Sigmoid colon (tissue), 7 donors: ENCODE measurements at places on chromosomes 2 and 18.
A peak's percentile ranks its signal among the peaks of the same experiment; 100 is the strongest.

- DNase-seq: no peak
Measured at GRCh38 chr2:99771681-99772333, 282.0 kb upstream of the REV1 start.

DNA sequence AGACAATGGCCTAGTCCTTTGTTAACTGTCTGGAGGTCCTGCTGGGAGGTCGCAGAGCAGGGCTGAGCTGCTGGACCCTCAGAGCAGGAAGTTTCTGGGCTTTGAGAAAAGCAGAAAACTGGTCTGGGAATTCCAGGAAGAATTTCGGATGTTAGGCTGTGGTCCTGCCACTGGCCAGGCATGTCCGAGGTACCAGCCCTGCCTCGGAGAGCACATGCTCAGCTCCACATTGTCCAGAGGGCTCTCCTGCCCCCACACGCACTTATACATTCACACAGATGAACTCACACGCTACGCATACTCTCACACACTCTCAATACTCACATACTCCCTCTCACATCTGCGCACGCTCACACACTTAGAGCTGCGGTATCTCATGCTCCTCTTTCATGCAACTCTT lies 146.1 kb downstream of the NCK2 start:
- DNase-seq: no peak

- DNase-seq: no peak
Measured at GRCh38 chr2:160442603-160443002, 51.0 kb downstream of the RBMS1 start.

DNA sequence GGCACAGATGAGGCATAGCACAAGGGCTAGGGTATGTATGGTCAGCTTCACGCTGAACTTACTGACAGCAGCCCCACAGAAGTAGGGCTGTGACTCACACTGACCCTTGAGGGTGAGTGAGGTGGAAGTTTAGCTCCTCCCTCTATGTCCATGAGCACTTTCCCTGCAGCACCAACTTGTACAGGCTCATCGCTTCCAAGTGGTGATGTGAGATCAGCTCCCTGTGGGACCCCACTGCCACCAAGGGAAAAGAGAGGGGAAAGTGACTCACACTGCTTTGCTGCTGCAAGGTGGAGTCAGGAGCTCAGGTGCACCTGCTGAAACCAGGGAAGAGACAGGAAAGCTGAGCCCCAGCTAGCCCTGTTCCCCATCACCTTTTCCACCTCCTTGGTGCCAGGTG lies 91.5 kb downstream of the TEX51 start:
- DNase-seq: no peak

GRCh38 chr2:100240386-100240785 lies 81.9 kb downstream of the LONRF2 start:
- DNase-seq: no peak

DNA sequence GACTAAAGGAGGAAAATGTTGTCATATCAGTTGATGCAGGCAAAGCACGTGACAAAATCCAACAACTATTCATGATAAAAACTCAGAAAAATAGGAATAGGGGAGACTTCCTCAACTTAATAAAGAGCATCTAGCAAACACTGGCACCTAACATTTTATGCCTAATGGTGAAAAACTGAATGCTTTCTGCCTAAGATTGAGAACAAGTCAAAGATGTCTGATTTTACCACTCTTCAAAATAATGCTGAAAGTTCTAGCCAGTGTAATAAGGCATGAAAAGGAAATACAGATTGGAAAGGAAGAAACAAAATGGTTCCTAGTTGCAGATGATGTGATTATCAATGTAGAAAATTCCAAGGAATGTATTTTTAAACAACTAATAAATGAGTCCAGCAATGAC lies 58.4 kb downstream of the SMAD4 start:
- no peak for DNase-seq

DNA sequence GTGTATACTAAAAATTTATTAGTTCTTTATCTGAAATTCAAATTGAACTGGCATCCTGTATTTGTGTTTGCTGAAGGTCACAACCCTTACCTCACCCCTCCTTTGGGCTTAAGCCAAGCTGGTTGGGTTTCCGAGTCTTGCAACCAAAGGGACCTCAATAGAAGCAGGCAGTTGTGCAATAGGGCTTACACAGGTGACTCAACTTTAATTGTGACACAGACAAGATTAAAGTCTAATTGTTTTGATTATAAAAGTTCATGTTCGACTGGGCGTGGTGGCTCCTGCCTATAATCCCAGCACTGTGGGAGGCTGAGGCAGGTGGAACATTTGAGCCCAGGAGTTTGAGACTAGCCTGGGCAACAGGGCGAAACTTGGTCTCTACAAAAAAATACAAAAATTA lies 71.5 kb downstream of the RAB31 start:
- DNase-seq: no peak

DNA sequence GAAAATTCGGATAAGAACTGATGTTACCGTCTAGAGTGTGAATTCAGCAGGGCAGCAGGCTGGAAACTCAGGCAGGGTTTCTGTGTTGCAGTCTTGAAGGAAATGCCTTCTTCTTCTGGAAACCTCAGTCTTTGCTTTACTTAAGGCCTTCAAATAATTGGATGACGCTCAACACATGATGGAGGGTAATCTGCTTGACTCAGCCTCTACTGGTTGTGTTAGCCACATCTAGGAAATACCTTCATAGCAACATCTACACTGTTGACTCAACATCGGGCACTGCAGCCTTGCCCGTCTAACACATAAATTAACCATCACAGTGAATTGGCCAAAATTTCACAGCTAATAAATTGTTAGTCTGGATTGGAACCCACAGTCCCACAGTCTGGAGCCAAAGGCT lies 37.2 kb downstream of the YPEL5 start:
- peak; percentile 18 for DNase-seq

GRCh38 chr2:128423788-128424165 lies 105.1 kb upstream of the HS6ST1 start:
- no peak for DNase-seq

DNA sequence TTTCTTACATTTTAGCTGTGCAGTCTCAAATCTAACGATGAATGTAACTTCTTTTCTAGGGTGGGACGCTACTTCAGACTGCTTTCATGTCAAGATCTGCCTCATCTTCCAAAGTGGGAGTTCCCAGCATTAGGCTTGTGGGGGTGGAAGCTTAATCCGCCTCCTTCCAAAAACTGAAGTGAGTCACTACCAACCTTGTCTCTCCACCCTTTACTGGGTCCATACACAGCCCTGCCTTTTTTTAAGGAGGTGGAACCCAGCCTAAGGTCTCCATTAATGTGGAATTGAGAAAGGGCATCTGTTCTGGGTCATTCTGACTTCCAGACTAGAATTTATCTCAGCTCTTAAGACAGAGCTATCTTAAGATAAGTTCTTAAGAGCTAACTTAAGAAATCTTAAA lies 42.0 kb upstream of the NFE2L2 start:
- DNase-seq: no peak

DNA sequence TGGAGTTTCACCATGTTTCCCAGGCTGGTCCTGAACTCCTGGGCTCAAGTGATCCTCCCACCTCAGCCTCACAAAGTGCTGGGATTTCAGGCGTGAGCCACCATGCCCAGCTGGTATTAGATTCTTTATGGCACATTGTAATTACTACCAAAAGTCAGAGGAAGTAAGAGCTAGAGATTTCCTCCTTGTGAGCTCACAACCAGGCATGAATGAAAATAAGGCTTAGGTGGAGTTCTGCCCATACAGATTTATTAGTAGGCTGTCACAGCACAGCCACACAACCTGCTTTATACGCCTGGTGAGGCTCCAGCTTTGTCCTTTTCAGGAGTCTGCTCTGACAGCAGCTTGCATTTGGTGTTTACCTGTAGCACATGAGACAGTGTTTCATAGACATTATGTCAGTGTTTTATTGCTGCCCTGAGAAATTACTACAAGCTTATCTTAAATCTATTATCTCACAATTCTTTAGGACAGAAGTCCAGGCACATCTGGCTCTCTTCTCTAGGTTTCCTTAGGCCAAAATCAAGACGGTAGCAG lies 156.6 kb downstream of the TANC1 start:
- DNase-seq: no peak

DNA sequence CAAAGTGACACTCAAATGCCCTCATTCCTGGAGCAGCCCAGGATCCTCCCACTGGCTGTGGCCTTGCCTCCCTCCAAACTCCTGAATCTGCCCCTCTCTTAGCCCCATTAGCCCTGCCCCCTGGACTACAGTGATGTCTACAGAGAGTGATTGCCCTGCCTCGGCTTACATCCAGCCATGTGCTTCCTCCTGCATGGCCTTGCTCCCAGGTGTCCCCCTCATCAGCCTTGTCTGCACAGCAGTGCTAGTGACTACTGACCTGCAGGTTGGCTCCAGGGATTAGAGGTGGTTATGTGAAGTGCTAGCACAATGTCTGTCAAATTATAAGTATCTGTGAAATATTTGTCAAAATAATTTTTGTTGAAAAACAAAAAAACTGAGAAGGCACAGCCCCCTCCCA lies 259.1 kb upstream of the MYT1L start:
- DNase-seq: no peak

DNA sequence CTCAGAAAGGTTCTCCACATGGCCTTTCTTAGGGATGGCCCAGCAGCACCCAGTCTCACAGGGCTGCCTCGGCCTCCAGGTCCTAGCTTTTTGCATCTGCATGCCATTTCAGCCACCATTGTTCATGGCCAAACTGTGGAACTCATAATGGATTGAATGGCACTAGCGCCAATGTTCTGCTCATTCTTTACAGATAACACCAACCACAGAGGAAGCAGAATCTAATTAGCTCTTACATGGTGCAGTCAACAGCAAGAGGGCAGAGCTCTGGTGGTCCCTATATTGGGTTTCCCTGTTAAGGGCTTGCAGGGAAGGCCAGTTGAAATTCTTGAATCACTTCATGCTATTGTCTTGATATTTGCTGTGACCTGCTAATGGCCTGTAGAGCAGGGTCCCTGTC lies 45.6 kb downstream of the ARL4C start:
- no peak for DNase-seq

DNA sequence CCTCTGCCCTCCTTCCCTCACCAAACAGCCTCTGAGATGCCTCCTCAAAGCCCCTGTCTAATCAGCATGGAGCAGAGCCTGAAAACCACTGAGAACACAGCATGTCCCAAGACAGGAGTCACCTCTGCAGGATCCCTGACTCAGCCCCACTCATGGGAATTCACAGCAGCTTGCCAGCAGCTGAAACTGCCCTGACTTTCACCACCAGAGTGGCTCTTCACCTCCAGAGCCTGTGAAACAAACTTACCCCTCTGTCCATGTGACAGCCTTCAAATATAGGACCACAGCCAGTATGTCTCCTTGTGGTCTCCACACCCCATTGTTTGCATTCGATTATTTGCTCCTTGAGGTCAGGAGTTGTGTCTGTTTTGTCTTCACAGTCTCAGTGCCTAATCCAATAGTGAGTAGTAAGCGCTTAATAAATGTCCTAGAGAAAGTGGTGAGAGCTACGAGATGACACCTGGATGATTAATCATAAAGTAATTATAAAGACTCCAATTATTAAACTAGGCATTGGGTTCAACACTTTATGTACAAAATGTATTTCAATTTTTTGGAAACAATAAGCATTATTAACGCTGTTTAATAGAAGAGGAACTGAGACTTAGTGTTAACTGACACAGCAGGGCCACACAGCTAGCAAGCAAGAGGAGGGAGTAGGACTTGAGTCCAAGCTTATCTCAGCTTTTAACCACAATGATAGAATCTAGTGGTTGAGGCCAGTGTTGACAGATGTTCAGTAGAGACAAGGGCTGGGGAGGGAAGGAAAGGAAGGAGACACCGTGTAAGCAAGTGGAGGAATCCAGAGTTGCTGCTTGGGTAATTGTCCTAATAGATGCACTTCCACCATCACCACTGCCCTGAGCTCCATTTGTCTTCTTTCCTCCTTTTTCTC lies 358.7 kb upstream of the TNP1 start:
- no peak for DNase-seq

GRCh38 chr2:206851521-206851920 lies 86.1 kb downstream of the FASTKD2 start:
- no peak for DNase-seq

- no peak for DNase-seq
Measured at GRCh38 chr2:49146401-49146800, 7.9 kb downstream of the FSHR start.

- no peak for DNase-seq
Measured at GRCh38 chr2:221124532-221125240, 447.4 kb downstream of the EPHA4 start.

DNA sequence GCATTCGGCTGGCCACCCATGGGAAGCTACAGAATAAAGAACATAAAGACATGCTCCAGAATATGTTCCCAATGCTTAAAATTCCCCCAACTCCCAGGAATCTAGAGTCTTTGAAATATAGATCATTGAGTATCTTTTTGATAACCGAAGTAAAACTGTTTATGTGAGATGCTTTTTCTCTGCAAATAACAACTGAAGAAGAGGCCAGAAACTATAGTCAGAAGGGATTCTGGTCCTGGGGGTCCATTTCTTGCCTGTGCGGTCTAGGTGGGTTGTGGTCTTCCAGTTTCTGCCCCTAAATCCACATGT lies 30.6 kb upstream of the SLC66A3 start:
- no peak for DNase-seq

DNA sequence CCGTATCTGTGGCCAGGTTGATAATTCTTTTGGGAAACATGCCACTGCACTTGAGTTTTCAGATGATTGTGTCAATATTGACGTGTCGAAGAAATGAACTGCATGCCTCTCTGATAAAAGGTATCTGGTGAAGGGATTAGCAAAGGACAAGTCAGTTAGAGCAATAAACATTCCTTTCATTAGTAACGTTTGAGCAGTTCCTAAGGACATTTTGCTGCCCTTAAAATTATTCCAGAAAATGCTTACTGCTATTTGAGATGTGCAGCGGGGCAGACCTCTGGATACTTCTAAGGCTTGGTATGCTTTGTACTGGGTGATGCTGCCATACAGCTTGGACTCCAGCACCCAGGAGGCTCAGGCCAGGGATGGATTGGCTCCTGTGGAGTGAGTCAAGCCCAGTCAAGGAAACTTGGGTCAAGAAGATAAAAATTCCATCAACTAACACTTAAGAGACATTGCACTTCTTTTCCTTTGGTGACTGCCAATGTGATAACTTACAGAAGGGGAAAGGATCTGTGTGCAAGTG lies 166.7 kb downstream of the FHOD3 start:
- no peak for DNase-seq
